Foreskin fibroblast (primary cell): ENCODE measurements at places on chromosomes 5 and 9.

DNA sequence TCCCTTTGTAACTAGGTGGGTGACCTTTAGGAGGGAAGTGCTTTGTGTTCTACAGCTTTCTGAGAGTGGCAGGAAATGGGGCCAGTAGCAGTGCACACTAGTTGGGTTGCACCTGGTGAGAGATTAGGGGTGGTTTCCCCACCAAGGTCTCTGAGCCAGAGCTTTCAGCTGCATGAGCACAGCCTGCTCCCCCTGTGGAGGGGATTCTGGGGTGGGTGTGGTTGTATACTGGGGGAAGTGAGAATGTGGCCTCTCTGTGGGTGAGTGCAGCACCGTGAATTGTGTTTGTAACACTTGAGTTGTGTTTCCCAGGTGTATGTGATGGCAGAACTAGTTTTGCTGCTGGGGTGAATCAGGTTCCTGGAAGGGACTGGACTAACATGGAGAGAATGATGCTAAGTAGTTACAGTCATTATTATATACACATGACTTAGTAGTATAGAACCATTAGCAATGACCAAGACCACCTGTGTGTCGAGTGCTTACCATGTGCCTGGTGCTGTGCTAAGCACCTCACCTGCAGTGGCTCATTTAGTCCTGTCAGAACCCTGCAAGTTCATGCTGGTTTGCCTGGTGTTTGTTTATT, 11.8 kb upstream of the CXXC5 start:
- DNase-seq = no peak

DNA sequence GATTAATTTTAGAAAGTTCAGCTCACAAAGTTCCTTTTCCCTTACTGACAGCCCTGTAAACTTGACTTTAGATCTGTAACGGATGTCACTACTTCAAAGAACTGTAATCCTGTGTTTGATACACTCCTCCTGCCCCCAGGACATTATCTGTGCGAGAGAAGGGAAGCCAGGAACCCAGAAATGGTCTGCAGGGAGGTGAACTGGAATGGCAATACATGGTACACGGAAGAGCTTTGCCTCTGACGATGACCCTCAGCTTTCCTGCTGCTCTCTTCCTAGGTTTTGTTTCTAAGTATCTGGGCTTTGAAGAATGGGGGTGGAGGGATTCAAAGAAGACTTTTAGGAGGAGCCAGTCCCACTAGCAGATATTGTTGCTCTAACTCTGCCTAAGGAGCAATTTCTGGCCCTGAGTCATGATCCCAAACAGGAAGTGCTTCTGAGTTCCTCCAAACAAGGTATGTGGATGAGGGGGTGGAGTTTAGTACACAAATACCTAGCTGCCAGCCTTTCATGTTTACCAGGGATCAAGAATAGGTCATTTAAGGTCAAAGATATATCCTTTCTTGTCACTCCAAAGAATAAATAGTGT, 43.4 kb upstream of the TMC1 start:
- DNase-seq = peak; percentile 73

GRCh38 chr9:129237164-129237611, 59.1 kb upstream of the IER5L start:
- peak; percentile 51 for DNase-seq

DNA sequence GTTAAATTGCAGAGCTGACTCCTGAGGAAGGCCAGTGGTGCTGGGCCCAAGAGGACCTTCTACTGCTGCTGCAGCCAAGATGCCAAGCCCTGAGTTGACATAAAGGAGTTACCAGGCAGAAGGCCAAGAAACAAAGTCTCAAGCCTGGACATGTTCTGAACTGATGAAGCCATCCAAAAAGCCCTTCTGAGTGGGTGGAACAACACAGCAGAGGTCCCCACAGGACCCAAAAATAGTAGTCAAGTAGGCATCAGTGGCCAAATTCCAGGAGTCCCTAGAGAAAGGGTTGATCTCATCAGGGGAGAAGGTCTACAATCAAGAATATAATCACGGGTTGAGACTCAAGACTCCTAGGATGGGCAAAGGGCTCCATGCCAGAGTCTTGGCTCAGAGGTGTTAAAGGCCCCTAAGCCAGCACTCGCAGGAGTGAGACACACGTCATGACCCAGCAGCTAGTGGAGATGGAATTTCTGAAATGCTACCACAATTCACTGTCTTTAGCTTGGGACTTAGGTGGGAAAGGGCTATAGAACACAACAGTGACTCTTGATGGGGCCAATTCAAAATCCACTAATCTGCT, 119.7 kb downstream of the FANCC start:
- DNase-seq = peak; percentile 54

- no peak for DNase-seq
Observed at GRCh38 chr9:96482476-96482875, 32.5 kb downstream of the HABP4 start.

DNA sequence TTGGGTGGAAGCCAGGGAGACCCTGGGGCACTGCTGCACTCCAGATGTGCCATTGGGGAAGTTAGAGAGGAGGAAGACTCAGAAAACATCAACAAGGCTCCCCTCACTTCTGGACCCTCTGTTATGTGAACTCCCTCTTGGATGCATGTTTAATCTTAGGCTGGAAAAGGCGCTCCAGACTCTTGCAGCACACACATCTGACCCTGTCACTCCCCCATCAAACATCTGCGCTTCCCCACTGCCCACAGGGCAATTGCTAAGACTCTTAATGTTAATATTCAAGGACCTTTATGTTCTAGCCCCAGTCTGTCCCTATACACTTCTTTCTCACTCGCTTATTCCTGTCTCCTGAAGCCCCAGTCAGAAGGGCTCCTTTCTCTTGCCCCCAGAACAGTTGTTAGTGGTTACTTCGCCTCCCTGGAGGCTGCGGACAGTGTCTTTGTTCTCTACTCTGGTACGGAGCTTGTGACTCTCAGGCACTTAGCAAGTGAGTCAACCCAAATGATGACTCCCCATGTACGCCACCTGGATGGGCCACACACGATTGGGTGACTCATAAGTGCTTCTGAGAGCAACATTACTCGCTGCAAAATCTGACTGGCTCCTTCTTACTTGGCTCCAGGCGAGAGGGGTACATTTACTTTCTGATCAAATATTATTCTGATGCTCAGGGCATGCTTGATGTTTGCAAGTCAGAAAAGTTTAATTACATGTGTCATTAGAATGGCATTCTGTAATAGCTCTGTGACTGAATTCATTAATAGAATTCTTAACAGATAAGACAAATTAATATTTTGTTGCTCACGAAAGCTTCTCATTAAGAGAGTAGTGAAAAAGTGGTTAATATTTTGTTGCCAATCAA, 193.6 kb downstream of the HSPA4 start:
- DNase-seq = peak; percentile 73

GRCh38 chr9:27400334-27400880, 103.5 kb upstream of the EQTN start:
- DNase-seq = no peak

DNA sequence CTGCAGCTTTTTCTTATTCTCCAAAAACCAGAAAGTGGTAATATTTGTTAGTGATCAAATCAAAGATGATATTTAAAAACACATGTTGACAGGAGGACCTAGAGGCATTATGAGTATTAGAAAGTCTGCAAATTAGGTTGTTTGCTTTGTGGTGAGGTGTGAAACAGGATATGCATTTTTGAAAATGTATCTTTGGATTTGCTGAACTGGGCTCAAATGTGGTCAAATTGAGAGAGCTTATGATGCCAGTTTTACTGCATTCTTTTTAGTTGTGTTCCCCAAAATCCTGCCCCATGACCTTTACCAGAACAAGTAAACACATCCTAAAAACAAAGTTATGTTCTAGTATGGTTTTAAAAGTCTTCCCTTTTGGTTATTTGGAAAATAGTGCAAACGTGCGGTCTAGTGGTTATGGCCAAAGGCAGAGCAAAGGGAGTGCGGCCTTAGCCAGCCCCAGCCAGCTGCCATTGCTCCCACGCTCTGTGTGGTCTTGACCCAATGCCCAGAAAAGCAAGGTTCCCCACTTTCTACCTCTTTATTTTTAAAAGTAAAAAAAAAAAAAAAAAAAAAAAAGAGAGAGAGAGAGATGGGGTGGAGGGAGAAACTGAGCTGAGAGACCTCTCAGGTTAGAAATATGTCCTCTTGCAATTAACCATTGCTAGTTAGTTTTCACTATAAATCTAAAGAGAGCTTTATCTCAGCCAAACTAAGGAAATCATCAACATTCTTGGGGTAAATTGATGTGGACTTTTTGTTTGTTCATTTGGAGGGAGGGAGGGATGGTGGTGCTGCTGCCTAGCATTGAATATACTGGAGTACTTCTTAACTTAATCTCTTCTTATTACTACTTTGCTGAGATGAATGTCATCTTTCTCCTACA, 176.6 kb downstream of the ARHGAP26 start:
- DNase-seq = no peak

- DNase-seq = no peak
Observed at GRCh38 chr9:73230251-73230650, 78.6 kb downstream of the ANXA1 start.

- no peak for DNase-seq
Observed at GRCh38 chr9:33437898-33438297, 9.5 kb downstream of the AQP3 start.

DNA sequence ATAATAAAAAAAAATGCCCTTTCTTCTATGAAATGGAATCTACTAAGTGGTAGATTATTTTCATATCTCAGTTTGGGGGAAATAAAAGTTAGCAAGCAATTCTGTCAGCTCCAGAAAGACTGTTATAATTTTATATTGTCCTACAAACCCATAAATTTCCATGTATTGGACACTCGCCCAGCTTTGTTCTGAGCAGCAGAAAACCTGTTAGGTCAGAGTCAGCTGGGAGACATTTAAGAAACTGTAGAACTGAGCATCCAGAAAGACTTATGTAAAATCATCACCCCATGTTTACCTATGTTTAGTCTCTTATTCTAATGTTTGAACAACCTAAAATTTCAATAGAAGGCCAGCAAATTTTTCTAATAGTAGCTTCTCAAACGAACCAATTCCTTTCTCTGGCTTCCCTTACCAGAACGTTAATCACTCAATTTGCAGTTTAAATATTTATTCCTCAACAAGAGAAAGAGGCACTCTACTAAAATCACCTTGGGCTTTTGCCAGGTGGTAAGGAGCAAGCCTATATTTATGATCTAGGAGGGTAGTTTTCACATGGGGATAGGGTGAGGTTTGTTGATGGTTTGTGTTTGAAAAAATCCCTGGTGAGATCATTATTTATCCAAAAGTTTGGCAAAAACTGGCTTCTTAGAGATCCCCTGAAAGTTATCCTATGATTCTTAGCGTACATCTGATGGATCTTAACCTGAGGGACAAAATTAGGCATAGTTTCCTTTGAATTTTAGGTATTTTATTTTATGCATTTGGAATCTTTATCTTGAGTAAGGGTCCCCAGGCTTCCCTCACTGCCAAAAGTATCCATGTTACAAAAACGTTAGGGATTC, 34.4 kb downstream of the MACROH2A1 start:
- DNase-seq = no peak

DNA sequence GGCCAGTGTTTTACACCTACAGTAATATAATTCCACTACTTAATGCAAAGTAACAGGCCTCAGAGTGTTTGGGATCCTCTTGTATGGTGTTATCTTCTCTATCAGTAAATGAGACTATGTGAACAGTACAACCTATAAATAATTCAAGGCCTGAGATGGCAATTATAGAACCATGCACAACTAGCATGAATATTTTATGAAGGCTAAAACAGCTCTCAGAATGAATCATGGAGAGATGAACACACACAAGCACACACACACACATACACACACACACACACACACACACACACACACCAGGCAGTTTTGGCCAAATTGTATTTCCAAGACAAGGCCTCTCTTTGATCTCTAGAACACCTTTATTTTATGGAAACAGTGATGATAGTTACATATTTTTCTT, 224.9 kb downstream of the EBF1 start:
- DNase-seq = no peak
